ENCODE measurements at places on chromosomes 6 and 20.
A peak's percentile ranks its signal among the peaks of the same experiment; 100 is the strongest.

DNA sequence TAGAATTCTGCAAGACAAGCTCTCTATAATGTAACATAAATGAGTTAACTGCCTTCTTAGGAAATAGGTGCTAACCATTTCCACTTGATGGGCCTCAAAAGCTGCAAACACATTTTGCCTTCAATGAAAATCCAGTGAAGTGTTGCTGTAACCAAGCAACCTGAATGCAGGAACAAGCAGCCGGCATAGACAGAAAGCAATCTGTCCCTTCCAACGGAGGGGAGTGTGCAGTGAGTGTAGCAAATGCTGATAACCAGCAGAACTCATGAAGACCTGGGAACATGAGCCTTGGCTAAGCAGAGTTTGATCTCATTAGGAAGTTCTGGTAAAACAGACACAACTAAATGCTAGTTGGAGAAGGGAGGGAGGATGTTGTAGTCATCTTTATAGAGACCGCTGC, 697.8 kb downstream of the KIF16B start:
- no peak for DNase-seq

GRCh38 chr20:37723668-37724067, 29.8 kb downstream of the CTNNBL1 start:
- DNase-seq: no peak

GRCh38 chr6:102389994-102390393, 996.5 kb downstream of the GRIK2 start:
- DNase-seq: no peak

DNA sequence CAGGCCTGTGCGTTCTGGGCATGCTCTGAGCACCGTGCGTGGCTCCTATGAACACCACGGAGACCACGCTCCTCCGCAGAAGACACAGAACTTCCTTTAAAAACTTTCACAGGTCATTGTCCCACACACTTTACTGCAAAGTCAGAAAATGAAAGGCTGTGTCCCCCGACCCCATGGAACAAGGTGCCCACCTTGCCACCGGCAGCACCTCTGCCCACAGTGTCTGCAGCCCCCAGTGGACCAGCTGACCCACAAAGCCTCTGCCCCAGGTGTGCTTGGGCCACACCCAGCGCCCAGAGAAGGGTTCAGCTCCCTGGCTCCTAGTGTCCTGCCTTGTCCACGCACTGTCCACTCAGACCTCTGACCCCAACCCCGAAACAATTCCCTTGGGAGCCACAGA, 8.7 kb downstream of the TAF4 start:
- no peak for DNase-seq

DNA sequence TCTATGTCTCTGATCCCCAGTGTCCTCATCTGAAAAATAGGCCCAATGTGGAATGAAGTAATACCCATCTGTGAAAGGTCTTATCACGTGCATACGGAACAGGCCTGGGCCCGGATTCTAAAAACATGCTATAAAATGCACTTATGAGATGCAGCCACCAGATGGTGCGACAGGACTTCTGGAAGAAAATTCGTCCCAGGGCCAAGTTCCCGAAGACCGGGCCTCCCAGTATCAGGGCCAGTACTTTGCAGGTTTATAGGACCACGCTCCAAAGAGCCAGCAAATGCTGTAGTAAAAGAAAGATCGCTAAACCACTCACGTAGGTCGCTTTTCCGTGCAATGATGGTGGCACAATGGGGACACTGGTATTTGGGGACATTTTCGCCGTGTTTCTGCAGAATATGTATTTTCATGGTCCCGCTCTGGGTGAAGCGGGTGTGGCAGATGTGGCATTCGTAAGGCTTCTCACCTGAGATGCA, 10.6 kb downstream of the CTCFL start:
- DNase-seq: peak; percentile 54

- no peak for DNase-seq
Observed at GRCh38 chr20:16719421-16719820, 10.4 kb upstream of the SNRPB2 start.

GRCh38 chr6:116386581-116387299, 16.0 kb downstream of the DSE start:
- no peak for DNase-seq

DNA sequence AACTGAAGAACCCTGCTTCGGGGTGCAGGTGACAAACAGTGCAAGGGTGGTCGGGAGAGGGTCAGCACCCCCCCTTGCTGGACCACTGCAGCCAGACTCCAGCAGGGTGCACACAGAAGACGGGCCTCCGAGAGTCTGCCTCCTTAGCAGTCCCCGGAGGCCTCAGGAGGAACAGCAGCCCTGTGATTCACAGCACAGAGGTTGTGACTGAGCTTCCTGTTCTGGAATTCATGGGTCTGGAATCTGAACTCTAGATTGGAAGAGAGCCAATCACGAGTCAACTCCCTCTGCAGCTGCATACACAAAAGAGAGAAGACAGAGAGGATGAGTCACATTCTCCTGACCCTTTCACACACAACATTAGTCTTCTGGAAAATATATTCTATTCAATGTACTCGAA, 249.0 kb upstream of the OPRM1 start:
- DNase-seq: no peak

DNA sequence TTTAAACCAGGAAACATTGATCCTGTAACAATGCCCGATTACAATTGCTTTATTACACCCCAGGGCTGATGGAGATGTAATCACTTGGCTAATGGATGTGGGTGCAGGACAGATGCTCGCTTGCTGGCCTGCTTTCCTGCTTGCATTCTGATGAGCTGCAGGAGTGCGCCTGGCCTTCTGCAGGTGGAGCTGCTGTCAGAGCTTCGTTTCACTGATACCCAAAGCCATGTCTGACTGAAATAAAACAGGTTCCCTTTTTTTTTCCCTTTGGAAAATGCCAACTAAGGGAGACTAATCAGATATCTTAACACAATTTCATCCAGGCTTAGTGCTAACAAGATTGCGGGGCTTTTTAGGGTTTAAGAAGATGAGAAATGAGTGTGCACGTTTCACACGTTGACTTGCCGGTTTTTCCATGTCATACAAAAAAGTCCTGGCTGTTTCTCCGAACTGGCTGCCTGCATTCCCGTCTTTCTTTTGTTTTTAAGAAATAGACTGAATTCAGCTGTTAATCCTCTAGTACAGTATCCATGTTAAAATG, 60.7 kb downstream of the VAPB start:
- no peak for DNase-seq

GRCh38 chr6:43254138-43254817, 11.0 kb downstream of the TTBK1 start:
- no peak for DNase-seq

- DNase-seq: no peak
Observed at GRCh38 chr6:118748311-118749062, 97.1 kb upstream of the CEP85L start.

GRCh38 chr6:75205776-75206575, at the start of gene COL12A1:
COL12A1 (minus strand) TSS chr6:75206053; CDS start chr6:75202792, 3,261 bp downstream.
- DNase-seq: peak; percentile 7

GRCh38 chr20:23669327-23669726, 19.5 kb downstream of the CST4 start:
- no peak for DNase-seq

GRCh38 chr6:133608620-133609019, 280.3 kb upstream of the TCF21 start:
- DNase-seq: no peak

DNA sequence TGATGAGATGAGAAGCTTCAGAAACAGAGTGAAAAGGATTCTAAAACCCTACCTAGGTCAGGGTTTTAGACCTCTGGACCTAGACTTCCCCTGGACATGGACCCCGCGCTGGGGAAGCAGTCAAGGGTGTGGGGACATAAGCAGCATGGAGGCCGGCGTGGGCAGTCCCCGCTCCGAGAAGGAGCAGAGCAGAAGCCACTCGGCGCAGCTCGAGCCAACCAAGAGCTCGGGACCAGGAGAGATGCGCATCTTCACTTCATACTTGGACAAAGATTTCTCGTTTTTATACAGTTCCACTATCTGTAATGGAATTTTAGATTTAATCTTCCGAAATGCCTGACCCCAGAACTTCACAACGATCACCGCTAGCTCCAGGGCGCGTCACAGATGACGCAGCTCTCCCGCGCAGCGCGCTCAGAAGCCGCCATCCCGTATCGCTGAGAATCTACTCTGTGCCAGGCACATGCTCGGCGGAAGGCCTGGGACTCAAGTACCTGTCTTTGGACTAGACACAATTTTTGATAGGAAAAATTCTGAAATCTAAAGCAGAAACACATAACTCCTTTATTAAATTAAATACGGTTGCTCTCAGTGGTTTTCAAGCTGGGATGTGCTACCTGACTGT, 60.3 kb downstream of the WDR27 start:
- no peak for DNase-seq

- DNase-seq: no peak
Observed at GRCh38 chr20:53513168-53513488, 80.5 kb downstream of the ZNF217 start.

DNA sequence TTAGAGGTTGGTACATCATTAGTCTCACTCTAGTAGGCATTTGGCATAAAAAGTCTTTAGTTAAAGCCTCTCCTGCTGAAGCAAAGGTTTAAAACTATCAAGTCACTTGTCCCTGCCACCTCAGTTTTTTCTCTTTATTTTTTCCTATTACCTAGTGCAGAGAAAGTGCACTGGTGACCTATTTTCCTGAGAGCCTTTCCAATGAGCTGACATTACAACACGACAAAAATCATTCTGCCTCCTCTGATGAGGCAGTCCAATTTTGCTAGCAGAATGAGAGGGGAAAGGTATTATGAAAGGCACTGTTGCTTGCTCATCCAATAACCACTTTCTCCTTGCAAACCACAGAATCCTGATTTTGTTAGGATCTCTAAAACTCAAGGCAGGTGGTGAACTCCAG, 73.3 kb upstream of the SGK1 start:
- DNase-seq: no peak

DNA sequence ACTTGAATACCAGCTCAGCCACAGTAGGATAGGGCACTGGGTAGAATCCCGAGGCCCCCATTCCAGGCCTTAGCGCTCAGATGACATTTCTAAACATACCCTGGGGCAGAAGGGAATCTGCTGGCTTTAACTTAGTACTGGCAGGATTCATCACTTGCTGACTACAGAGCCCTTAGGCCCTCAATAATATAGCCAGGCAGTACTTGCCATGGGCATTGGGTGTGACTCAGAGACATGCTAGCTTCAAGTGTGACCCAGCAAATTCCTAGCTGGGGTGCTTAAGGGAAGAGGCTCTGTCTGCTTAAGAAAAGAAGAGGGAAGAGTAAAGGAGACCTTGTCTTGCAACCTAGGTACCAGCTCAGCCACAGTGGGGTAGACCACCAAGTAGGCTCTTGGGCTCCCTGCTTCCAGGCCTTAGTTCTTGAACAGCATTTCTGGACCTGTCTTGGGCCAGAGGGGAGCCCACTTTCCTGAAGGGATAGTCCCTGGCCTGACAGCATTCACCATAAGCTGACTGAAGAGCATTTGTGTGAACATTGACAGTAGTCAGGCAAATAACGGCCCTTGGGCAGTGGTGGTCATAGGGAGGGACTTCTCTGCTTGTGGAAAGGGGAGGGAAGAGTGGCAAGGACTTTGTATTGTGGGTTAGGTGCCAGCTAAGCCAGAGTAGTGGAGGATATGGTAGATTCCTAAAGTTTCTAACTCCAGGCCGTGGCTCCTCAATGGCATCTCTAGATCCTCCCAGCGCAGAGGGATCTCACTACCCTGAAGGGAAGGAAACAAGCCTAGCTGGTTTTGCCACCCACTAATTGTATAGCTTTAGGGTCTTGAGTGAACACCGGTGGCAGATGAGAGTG, 48.5 kb upstream of the HACE1 start:
- no peak for DNase-seq

DNA sequence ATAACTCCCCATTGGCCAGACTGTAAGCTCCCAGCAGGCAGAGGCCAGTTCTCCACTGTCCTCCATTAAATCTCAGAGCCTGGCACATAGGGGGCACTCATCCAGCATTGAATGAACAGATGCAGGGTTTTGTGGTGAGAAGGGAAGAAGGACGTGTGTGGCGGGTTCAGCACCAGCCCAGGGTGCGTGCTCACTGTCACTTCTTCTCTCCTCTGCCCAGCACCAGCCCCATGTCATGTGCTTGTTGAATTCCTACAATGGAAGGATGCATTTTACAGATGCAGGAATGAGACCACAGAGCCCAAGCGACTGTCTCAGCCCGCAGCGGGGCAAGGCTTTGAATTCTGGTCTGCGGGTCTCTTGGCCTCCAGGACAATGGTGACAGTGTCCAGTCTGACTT, 149.9 kb downstream of the CEBPB start:
- no peak for DNase-seq

- DNase-seq: no peak
Observed at GRCh38 chr6:165704045-165704748, 41.2 kb upstream of the PDE10A start.

- peak; percentile 66 for DNase-seq
Observed at GRCh38 chr6:33297956-33298772, 578 bp downstream of the RGL2 start.

- DNase-seq: no peak
Observed at GRCh38 chr6:39266375-39266774, 37.1 kb upstream of the KCNK5 start.

GRCh38 chr6:154916857-154917256, 78.3 kb upstream of the TIAM2 start:
- DNase-seq: no peak

- no peak for DNase-seq
Observed at GRCh38 chr6:2030682-2031244, 214.6 kb downstream of the GMDS start.

- no peak for DNase-seq
Observed at GRCh38 chr6:43444036-43444435, 11.3 kb downstream of the DLK2 start.

DNA sequence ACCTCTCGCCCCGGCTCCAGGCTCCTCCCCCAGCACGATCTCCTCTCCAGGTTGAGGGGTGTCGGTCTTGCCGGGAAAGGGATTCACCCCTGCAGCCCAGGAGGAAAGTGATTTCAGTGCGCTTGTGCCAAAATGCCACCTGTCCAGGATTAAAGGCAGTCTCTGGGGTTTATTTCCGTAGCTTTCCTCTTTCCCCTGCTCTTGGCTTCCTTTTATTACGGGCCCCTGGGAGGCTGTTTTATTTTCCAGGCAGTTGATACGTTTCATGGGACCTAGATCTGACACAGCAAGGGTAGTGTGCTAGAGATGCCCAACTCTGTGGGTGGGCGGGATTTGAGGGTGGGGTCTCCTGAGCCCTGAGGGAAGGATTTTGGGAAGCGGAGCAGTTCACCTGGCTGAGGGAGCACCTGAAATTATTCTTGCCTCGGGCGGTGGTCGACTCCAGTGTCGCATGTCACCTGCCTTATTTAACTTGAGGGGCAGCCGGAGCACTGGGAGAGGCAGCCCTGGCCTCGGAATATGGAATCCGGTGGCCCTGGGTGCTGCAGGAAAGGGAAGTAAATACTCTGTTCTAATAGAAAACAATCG, 9.5 kb upstream of the NKX2-2 start:
- DNase-seq: no peak

GRCh38 chr6:107567643-107568042, 77.7 kb downstream of the SOBP start:
- no peak for DNase-seq

DNA sequence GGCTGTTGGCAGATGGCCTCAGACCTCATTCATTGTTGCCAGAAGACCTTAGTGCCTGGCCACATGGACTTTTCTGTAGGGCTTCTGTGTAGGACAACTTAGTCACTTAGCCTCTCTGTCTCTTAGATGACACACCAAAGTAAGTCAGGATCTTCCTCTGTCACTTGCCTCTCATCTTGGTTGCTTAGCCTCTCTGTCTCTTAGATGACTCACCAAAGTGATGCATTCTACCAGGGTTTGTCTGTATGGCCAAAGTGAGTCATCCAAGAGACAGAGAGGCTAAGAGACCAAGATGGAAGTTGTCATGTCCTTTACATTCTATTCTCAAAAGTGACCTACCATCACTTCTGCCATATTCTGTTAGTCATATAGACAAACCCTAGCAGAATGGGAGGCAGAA, 255.9 kb upstream of the DEFB112 start:
- DNase-seq: no peak

GRCh38 chr6:151877458-151877857, 70.0 kb downstream of the ESR1 start:
- no peak for DNase-seq
